ENCODE measurements at places on chromosomes 6 and 20. TPM values are rescaled to one million over a fixed set of nuclear protein-coding genes. Genes with fewer than 3 reads are reported as not detected.
A peak's percentile ranks its signal among the peaks of the same experiment; 100 is the strongest.

DNA sequence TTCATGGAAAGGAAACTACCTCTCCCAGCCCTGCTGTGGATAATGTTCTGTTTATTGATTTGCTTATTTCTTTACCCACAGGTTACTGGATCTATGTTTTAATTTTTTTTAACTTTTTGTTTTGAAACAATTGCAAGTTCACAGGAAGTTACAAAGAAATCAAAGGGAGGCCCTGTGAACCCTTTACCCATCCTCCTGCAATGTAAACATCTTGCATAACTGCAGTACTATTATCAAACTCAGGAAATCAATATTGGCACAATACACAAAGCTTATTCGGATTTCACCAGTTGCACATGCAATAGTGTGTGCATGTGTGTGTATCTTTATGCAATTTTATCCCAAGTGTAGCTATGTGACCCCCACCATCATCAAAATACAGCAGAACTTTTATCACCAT is 398.0 kb downstream of the BTBD3 start:
- no peak for ATAC-seq

GRCh38 chr6:170180671-170181337 is 110.1 kb downstream of the DLL1 start:
- ATAC-seq = no peak

GRCh38 chr20:38357653-38358207 is 11.4 kb downstream of the LBP start:
- ATAC-seq = no peak

GRCh38 chr20:1335961-1336698 is 7.2 kb upstream of the SDCBP2 start:
- no peak for ATAC-seq

DNA sequence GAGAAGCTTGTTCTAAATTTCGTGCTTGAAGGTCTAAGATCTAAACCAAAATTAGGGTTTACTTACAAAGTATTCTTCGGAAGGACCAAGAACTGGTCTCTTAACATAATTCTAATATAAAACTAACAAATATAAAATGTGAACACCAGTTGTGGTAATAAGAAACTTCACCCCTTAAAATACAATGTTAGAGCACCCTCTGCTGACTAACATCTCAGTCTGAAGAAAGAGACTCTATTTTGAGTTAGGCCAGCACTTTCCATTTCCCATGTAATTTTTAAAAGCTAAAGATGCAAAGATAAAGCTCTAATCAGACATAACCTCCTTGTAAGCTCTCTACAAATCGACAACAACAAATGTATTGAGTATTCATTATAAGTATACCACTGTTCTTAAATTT is 24.6 kb downstream of the ATG5 start:
- peak; percentile 84 for ATAC-seq

DNA sequence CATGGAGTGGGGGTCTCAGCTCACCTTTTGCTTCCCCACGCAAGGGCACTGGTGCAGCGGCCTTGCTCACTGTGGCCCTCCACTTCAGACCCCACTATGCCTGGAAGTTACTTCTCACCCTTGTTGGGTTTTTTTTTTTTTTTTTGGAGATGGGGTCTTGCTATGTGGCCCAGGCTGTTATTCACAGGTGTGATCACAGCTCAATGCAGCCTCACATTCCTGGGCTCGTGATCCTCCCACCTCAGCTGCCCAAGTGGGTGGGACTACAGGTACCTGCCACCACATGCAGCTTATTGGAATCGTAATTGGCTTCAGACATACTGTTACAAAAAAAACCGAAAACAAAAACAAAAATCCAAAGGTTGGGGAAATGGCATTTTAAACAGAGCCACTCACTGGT is 32.4 kb downstream of the NINL start:
- ATAC-seq = no peak

GRCh38 chr6:150877928-150878327 is 12.4 kb downstream of the MTHFD1L start:
- ATAC-seq = no peak

DNA sequence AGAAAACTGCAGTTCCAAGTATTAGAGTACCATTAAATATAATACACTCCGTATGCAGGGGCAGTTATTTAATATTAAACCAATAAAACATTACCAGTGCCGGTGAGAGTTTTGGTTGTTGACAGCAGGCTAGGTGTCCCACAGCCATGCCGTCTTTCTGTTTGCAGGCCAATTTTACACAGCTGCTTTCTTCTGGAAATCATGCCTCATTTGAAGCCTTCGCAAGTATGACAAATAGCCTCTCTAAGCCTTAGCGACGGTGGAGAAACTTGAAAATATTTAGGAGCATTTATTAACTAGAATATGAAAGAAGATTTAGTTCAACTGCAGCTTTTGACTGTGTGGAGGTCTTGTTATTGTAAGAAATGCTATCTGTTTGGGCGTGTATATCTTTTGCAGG is 226.0 kb downstream of the BMP2 start:
- ATAC-seq = no peak

PGC gene
- total RNA-seq = not detected

RXRB gene
- 38.1 TPM for total RNA-seq

BPIFA2 gene
- not detected for total RNA-seq

All from motor neuron (in vitro differentiated cells).